DND-41 (cell line): ENCODE measurements at places on chromosomes 7 and 10.

DNA sequence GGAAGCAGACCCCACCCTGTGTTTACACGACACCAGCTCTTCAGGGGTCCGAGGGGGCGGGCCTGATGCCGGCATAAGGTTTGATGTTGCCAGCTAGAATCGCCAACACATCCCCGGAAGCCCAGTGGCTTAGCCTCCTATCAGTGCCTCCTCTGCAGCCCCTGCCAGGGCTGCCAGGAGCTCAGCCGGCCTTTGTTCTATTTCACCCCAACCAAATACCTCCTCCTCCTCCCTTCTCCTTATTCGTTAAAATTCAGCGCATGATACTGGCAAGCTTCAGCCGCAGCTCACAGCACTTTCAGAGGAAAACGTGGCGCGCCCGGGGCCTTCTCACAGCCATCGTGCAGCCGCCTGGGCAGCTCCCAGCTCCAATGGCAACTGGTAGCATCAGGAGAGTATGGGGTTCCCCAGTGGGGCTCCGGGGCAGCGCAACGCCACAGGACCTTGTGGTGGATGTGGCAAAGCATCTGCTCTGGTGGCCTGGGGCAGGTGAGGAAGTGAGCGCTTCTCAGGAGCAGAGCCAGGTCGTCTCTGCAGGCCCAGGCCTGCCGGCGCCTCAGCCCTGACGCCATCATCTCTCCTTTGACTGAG is 176.4 kb upstream of the RHEB start:
- H3K36me3 ChIP-seq: no peaks in the 10 kb centered on the region
- H3K4me1 ChIP-seq: no peaks in the 10 kb centered on the region
- H3K27ac ChIP-seq: no peak overlapping the region
- no peak for DNase-seq
- no peak overlapping the region for H3K4me3 ChIP-seq

DNA sequence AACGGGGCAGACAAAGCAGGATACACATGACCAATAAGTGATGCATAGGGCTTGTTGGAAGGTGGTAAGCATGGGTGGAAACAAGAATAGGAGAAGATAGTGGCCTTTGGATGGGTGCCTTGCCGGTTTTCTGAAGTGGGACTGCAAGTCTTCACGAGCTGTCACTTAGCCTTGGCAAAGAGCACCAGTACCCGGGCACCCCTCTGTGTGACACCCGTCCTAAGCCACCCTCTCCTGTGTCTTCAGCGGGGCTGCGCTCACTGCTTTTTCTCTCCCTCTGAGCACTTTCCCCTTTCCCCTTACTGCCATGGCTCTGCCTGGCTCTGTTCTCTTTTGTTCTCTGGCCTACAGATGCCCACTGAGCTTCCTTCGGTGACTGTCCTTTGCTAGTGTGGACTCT is 399.7 kb upstream of the MKI67 start:
- H3K27me3 ChIP-seq: peaks cover 16% of the 10 kb centered on the region
- H3K4me3 ChIP-seq: no peak overlapping the region
- H3K27ac ChIP-seq: no peak overlapping the region

DNA sequence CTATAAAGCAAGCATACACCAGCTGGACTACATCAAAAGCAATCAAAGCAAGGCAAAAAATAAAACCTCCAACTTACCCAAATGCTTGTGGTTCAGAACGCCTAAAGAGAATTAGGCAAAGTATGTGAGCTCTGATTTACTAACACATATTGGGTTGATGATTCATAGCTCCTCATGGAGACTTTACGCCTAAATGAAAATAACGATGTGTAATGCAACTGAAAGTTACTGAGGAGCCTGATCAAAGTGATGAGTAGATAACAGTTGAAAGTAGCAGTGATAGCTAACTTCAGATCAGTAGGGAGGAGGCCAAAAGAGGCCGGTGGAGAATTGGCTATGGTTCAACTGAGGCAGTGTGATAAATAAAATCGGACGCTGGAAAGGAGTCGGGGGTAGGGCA is 85.0 kb downstream of the MPP7 start:
- peaks cover 9% of the 10 kb centered on the region for H3K27me3 ChIP-seq
- no peak overlapping the region for H3K27ac ChIP-seq
- no peak for DNase-seq

GRCh38 chr7:117269417-117269816 is 53.4 kb downstream of the WNT2 start:
- H3K4me1 ChIP-seq: no peaks in the 10 kb centered on the region
- H3K36me3 ChIP-seq: no peaks in the 10 kb centered on the region
- no peak overlapping the region for H3K27ac ChIP-seq
- no peak overlapping the region for H3K4me3 ChIP-seq

DNA sequence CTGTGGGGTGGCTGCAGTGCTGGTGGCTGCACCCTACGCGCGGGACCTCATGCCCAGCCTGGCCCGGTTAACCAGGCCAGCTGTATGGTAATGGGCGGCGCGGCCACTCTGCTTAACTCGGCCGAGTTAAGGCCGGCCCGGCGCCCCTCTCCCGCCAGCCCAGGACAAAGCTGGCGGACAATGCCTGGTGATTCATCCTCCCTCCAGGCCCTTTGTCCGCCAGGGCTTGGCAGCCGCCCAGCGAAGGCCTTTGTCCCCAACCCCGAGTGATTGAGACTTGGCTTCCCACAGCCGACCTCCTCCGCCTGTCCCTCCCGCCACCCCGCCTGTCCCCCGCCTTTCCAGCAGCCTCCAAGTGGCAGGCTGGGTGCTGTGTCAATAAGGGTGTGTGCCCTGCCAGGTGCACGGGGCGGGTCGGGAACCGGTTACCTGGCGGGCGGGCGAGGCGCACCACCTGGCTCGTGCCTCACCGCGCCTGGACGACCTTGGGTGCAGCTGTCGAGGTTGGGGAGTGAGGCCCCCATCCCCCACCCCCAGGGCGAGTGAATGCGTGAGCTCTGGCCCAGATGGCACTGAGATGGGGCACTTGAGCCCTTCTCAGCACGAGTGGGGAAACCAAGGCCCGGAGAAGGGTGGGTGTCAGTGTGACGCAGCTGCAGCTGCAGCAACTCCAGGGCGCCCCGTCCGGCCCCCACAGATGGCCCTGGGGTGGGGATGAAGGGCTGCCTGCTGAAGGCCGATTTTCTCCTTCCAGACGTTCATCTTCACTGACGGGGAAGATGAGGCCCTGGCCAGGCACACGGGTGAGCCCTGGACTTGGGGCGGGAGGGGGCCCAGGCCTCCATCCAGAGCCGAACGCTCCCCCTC is 4.6 kb downstream of the LFNG start:
- H3K4me1 ChIP-seq: peaks cover 33% of the 10 kb centered on the region
- no peaks in the 10 kb centered on the region for H3K36me3 ChIP-seq
- DNase-seq: no peak
- H3K4me3 ChIP-seq: no peak overlapping the region
- H3K27ac ChIP-seq: no peak overlapping the region
- peaks cover 8% of the 10 kb centered on the region for H3K27me3 ChIP-seq
